ENCODE measurements at places on chromosomes 16 and 17. TPM values are rescaled to one million over a fixed set of nuclear protein-coding genes. Genes with fewer than 3 reads are reported as not detected.

GRCh38 chr17:8975091-8975725, 9.7 kb upstream of the PIK3R5 start:
- no peak for DNase-seq
- H3K36me3 ChIP-seq: no peaks in the 10 kb centered on the region
- H3K27me3 ChIP-seq: no peaks in the 10 kb centered on the region
- no peak overlapping the region for H3K4me3 ChIP-seq
- no peak overlapping the region for H3K27ac ChIP-seq
- no peaks in the 10 kb centered on the region for H3K4me1 ChIP-seq

DNA sequence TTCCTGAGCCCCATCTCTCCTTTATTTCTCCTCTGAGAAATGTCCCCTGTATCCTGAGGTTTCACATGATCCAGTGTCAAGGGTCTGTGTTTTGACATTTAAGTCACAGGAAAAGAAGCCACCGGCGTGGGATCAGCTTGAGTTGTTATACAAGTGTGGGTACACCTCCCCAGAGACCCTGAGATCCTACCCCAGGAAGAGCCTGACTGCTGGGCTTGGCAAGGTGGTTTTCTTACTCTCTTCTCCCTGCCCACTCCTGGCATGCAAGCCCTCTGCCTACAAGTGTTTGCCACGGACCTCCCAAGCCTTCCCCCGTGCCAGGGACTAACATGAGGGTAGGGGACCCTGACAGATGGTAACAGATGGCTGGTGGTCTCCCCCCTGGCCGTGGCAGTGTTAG, 2.8 kb upstream of the ARHGAP27 start:
- H3K36me3 ChIP-seq: peaks cover 20% of the 10 kb centered on the region
- H3K4me3 ChIP-seq: no peak overlapping the region
- H3K4me1 ChIP-seq: peaks cover 21% of the 10 kb centered on the region
- no peak overlapping the region for H3K27ac ChIP-seq
- no peak for DNase-seq
- H3K27me3 ChIP-seq: no peaks in the 10 kb centered on the region

The TMEM235 gene
- not detected for total RNA-seq

- H3K36me3 ChIP-seq: no peaks in the 10 kb centered on the region
- DNase-seq: no peak
- no peak overlapping the region for H3K27ac ChIP-seq
- H3K4me1 ChIP-seq: no peaks in the 10 kb centered on the region
Measured at GRCh38 chr16:28237754-28238357, 26.1 kb upstream of the XPO6 start.
